ENCODE measurements at places on chromosomes 5 and 9.
A peak's percentile ranks its signal among the peaks of the same experiment; 100 is the strongest.

GRCh38 chr5:149488645-149489306, 62.5 kb downstream of the CSNK1A1 start:
- no peak for DNase-seq

DNA sequence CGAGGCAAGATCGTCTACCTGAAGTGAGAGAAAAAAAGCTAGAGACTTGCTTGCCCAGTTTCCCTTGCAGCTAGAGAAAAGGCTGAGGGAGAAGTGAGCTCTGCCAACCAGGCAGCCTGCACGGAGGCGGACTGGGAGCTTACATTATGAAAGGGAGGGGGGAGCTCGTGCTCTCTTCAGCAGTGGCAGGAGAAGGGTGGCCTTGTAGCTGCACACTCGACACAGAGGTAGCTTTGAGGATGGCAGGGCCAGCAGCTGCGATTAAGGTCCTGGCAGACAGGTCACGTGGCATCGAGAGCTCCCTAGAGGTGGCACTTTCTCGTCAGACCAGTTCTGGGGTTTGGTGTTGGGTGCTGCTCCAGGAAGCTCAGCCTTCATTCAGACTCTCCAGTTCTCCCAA, 26.7 kb downstream of the APBA1 start:
- no peak for DNase-seq

- no peak for DNase-seq
These were observed 252.8 kb downstream of the PSAT1 start for GRCh38 chr9:78549711-78550110.

DNA sequence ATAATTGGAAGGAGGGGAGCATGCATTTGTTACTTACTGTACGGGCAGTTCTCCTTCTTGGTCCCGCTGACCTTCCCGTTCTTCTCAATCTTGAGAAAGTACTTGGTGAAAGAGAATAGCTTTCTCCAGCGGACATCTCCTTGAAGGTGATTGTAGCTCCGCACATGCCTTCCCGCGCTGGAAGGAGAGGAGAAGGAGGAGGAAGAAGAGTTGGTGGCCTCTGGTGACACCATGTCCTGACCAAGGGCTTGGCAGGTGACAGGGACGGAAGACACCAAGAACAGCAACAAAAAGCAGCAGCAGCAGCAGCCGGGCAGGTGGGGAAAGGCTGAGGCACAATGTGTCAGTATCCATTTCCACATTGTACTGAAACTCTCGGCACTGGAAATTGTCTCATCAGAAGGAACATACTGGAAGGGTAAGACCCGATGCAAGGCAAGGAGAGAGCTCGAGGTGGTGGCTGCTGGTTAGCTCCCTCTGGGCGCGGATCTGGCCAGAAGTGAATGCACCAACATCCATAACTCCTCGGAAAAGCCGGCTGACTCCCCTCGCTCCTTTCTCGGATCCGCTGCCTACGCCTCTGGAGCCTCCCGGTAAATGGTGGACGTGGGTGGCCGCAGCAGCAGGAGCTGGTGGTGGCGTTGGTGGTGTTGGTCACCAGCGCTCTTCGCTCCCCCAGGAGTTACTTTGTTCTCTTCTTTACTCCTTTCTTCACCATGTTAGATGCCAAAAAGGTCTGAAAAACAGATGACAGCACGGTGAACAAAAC, 715 bp downstream of the FGF10 start:
- DNase-seq: no peak

GRCh38 chr9:79489261-79490000, 82.3 kb upstream of the TLE4 start:
- peak; percentile 35 for DNase-seq

DNA sequence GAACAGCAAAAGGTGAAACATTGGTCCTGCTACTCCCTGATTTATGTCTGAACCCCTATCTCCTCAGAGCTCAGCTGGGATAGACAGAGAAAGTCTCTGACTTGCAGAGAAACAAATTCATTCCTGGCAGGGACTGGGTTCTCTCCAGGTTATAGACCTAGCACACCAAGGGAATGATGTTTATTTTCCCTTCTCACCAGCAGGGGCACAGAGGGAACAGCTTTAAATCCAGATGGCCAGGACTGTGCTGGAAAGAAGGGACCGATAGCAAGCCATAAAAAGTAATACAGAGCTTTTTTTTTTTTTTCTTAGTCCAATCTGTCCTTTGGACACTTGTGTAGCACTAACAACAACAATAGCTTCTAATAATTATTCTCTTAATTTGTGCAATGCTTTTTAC, 141.1 kb upstream of the C9orf72 start:
- no peak for DNase-seq

- DNase-seq: peak; percentile 92
These were observed 377.1 kb downstream of the ACTL7B start for GRCh38 chr9:108478431-108479332.

DNA sequence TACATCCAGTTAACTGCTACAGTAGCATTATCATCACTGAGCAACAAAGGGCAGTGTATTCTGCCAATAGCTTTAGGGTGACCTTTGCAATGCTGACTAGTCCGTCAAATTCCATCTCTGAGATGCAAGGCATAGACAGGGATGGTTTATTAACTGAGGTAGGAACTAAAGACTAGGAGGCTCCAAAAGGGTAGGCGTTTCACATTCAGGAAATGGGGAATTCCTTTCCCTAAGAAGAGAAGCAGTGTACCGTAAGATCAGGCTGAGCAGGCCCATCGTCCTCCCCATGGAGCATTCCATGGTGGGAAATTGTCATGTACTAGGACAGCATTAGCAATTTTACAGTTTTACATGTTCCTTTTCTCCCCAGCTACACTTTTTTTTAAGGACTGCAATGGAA, 157.7 kb downstream of the BNC2 start:
- no peak for DNase-seq

DNA sequence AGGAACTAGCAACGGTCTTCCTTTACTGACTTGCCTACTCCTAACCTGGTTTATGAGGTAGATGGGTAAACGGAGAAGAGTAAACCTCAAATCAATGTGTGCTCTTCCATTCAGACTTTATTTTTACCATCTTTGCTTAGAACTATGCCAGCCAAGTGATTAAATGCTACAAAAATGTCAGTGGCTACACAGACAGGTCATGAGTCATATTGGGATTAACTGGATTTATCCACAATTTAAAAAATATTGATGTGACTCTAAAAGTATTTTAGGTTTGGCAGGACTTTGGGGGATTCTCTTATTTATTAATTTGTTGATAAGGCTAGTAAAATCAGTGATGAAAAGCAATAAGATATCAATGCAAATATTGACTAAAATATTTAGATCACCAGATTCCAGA, 275.0 kb downstream of the PLK2 start:
- DNase-seq: no peak

DNA sequence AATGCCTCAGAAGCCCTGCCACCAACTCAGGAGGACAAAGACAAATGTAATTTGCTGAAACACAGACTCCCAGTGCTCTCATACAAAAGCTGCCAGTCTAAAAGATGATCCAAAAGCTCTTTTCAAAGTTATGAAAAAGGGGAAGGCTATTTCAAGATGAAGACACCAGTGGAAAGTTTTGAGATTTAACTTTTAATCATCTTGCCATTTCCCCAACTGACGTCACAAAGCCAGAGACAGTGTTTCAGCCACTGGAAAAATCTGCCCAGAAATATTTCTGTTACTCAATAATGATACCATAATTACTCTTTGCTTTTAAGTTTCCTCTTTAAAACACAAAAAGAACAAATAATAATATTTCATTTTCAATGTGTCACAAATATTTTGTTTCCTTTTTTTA, 20.9 kb downstream of the ENG start:
- no peak for DNase-seq

GRCh38 chr5:5298068-5298633, 124.3 kb upstream of the ICE1 start:
- DNase-seq: no peak

DNA sequence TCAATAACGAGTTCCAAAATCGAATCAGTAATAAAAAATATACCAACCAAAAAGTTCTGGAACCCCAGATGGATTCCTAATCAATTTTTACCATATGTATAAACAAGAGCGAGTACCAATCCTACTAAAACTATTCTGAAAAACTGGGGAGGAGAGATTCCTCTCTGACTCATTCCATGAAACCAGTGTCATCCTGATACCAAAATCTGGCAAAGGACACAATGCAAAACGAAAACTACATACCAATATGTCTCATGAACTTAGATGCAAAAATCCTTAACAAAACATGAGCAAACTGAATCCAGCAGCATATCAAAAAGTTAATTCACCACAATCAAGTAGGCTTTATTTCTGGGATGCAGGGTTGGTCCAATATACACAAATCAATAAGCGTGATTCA, 30.5 kb upstream of the MACIR start:
- no peak for DNase-seq

Measured in foreskin melanocyte (primary cell).